HuH-7 (cell line): ENCODE measurements at places on chromosomes 1 and 21.

GRCh38 chr1:44061857-44062256 is 30.6 kb upstream of the SLC6A9 start:
- no peak for DNase-seq

GRCh38 chr21:35476621-35477395 is 427.7 kb upstream of the RUNX1 start:
- DNase-seq, result no peak

DNA sequence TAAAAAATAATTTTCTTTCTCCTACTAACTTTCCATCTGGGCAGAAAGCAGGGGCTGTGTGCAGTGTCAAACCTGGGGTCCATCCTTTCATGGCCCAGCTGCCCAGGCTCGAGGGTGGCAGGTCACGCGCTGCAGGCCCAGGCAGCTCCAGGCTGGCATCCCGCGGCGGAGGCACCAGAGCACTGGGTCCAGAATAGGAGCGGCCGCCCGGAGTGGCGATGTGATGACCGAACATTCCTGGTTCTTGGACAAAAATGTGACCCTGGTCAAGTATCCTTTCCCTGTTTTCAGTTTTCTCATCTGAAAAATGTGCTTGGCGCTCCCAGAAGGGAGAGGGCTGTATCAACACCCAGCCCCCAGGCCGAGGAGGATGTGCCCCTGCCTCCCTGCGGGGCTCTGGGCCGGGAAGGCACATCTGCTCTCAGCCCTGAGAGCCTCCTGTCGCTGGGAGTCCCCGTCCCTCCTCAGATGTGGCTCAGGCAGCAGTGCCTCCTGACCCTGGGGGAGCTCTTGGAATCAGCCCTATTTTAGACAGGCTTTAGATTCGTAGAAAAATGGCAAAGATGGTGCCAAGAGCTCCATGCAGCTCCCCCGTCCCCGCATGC is 29.3 kb downstream of the SLX9 start:
- no peak for DNase-seq

DNA sequence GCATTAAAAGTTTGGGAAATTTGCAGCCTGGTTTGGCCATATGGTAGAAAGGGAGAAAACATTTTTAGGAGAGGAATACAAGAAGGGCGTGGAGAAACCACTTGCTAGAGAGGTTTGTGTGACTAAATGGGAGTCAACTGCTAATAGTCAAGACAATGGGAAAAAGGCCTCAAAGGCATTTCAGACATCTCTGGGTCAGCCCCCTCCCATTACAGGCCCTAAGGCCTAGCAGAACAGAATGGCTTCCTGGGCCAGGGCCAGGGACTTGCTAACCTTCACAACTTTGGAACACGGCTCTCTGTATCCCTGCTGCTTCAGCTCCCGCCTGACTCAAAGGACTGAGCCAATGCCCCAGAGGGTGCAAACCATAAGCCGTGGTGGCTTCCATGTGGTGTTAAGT is 752.3 kb upstream of the ADAMTS5 start:
- no peak for DNase-seq

- no peak for DNase-seq
These were observed 410.2 kb upstream of the PRMT6 start for GRCh38 chr1:106646261-106646784.

- DNase-seq, result no peak
These were observed 10.6 kb upstream of the AIRE start for GRCh38 chr21:44275041-44275440.
